Tibial nerve (tissue), 4 donors: ENCODE measurements at places on chromosomes 2 and 18. TPM values are rescaled to one million over a fixed set of nuclear protein-coding genes. Genes with fewer than 3 reads are reported as not detected.

ATP5MC3 gene
- total RNA-seq = 47.3 TPM

CGREF1 gene
- 9.8 TPM for total RNA-seq

- no peak for DNase-seq
These were observed 36.1 kb downstream of the PPP4R1 start for GRCh38 chr18:9578306-9578705.

GRCh38 chr2:154427453-154427852 lies 271.0 kb upstream of the KCNJ3 start:
- DNase-seq = no peak

DNA sequence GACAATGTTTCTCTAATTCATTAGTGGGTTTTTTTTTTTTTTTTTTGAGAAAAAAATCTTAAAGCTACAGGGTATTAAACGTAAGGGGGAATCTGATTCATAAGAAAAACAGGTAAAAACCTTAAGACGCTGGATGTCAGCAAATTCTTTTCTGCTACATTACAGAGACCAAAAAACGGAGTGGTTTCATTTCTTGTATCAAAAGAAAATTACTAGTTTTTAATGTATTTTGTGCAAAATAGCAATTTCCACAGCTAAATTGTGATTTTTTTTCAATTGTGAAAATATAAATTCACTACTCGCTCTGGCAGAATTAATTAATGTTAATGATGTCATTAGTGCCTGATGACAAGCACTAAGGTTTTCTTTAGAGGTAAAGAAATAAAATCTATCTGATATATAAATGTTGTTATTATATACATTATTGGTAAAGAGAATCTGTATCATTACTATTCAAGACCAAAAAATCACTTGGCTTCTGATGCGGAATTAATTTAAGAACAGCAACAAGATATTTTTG lies 9.9 kb downstream of the OTX1 start:
- no peak for DNase-seq

GRCh38 chr2:41962922-41963622 lies 84.7 kb upstream of the PKDCC start:
- no peak for DNase-seq

- DNase-seq = no peak
These were observed 13.8 kb downstream of the DNAJC27 start for GRCh38 chr2:24957976-24958375.

GRCh38 chr2:234468503-234468902 lies 28.4 kb downstream of the ARL4C start:
- no peak for DNase-seq

DNA sequence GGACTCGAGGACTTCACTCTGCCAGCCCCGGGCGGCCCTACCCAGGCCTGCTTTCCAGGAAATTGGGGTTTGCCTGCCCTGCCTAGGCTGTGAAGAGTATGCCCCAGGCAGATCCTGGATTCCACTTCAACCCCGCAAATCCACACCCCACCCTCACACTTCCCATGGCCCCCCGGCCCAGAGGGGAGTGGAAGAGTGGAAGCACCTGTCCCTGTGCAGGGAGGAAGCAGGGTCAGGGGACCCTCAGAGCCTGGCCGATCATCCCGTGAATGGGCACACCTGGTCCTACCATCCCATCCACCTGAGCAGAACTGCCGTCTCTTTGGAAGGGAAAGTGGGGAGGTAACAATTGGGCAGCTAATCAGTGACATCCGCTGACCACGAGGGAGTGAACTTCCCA lies 245.2 kb downstream of the EIPR1 start:
- no peak for DNase-seq

DNA sequence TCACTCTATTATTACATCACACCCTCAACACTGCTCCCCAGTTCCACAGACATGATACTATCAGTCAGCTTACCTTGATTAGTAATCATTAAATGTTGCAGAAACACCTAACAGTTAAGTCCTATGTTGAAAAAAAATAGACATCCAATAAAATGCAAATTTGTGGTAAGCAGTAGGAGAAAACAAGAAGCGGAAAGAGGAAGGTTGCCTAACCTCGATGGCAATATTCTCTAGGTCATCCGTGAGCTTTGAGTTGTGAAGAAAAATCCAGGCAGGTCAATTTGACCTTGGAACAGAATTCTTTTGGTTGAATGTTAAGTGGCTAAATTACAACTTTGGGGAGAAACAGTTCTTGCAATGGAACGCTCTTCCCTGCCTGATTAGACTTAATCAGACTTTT lies 264.4 kb downstream of the AFF3 start:
- no peak for DNase-seq

DNA sequence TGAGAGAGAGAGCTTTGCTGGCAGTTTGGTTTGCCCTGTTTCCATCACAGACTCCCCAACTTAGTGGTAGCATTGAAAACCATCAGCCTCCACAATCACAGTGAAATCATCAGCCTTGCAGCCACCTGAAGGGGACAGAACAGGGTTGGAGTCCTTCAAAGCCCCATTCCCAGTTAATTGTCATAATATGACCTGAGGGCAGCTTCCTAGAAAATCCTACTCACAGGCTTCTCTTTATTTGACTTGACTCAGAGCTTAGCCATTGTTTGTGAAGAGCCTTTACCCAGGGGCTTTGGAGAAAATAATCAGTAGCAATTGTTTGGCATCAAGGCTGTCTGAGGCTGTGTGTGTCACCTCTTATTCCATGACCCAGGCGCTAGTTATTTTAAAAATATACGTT lies 308.7 kb downstream of the CBLN2 start:
- no peak for DNase-seq

DNA sequence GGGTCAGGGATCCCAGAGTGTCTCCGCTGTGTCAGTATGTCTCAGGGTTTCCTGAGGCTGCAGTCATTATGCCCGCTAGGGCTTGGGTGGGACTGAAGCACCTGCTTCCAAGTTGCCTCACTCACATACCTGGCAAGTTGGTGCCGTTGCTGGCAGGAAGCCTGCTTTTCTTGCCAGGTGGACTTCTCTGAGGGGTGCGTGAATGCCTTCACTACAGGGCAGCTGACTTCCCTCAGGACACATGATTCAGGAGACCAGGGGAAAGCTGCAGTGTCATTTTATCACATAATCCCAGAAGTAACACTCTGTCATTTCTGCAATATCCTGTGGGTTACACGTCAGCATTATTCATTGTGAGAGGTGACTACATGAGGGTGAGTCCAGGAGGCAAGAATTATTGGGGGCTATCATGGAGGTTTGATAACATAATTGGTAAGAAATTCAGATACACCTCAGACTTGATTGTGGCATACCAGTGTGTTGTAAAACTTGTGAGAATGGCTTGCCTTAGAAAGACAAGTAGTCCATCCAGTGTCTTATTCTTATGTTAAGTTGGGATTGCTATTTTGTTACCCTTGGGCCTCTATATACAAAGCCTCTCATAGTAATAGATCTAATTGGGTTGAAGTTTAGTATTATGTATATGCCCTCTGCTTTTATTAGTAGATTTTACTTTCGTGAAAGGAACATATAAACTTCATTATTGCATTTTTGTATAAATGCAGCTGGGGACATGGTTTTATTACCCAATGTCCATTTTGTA lies 44.1 kb downstream of the NEDD4L start:
- no peak for DNase-seq

DNA sequence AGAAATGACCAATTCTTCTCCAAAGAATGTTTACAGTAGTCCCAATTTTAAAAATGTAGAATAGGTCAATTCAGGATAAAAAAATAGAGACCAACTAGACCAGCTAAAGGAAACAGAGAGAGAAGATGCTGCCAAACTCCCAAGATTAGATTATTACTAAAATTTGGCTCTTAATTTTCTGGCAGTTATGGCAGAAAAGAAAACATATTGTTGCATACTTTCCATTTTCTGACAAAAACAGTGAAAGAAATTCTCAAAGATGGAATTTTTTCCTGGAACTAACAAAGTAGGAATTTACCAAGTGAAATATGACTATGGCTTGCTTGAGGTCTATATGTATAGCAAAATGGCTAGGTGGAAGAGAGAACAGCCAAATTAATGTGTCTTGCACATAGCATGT lies 138.3 kb upstream of the STK17B start:
- no peak for DNase-seq

DNA sequence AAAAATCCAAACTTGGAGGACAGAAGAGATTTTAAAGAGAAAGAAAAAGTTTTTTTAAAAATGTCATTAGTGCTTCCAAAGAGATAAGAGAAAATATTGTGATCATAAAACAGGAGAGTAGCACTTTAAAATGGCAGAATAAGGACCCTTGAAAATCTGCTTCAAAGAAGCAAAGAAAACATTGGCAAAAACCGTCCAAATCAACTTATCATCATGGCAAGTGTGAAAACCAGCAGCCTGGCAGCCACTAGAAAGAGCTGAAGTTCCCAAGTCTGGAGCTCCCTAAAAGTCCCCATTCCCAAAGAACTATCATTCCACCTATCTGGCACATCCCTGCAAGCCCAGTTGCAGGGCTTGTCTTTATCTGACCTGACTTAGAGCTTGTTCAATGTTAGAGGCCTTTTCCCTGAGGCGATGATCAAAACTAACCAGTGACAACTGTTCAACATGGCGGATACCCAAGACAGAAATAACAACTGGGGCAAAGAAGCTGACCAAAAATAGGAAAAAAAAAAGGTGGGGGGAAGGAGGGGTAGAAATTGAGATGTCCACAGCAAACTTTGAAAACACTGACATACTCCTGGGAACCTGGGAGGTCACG lies 24.6 kb upstream of the RNU4ATAC start:
- no peak for DNase-seq

DNA sequence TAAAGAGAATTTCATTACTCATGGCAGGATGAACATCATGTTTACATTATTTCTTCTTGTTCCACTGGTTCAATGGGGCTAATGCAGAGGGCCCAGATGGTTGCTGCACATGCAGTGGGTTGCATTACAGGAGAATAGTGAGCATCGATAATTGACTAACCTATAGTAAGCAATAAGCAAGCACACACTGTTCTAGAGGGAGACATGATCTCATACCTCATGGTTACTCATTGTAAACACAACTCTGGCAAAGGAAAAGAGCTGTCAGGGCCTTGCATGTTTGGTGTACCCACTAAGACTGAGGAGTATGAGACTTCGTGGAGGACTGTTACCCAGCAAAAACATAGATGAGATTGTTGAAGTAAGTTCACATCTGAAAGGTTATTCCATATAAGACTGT lies 885.6 kb upstream of the VRK2 start:
- DNase-seq = no peak

- DNase-seq = no peak
These were observed 217.0 kb upstream of the UBE2E3 start for GRCh38 chr2:180763263-180763989.

DNA sequence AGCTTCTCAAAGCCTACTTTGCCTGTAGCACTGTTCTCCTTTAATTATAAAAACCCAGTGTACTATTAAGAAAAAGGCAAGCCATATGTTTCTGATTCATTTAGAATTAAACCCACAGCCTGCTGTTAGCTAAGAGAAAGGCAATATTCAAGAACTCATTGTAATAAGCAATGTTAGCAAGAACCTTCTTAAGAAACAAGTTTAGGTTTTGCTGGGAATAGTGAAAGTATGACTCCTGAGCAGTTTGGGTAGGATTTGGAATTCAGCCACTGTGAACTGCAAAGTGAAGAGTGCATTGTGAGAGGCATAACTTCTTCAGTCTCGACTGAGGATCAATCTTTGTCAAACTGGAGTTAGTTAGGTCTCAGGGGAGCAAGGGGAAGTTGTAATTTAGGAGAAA lies 206.5 kb upstream of the NT5C1B start:
- no peak for DNase-seq

DNA sequence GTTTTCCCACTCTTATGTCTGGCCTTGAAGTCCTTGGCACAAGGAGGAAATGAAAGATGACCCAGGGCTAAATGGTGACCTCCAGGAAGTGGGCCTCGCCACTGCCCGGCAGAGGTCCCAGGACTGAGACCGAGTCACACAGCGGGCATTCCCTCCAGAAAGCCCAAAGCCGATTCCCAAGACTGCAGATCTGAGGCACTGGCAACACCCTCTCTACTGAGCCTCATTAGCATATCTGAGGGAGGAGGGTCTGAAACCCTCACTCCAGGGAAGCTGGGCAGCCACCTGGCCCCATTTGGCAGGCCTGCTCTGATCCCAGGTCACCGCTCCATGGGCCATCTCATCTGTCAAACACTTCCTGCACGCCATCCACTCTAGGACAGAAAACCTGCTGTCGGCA lies 29.1 kb downstream of the FAM178B start:
- no peak for DNase-seq

- DNase-seq = no peak
These were observed 251.5 kb upstream of the NXPH2 start for GRCh38 chr2:139031722-139032121.

DNA sequence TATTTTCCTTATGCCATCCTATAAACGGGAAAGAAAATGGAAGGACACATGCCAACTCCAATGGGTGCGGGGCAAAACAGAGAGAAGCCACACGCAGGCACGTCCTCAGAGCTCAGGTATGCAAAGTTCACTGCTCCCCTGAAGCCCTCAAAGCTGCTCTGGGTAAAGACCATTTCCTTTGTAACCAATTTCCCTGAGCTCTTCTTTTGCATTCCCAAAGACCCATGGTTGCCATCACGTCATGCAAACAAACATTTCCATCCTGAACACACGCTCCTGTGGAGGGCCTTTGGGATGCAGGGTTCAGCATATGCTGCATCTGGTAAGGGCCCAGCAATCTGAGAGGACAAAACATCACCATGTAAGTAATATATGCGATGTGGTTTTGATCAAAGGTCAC lies 69.4 kb downstream of the EMILIN2 start:
- no peak for DNase-seq

DNA sequence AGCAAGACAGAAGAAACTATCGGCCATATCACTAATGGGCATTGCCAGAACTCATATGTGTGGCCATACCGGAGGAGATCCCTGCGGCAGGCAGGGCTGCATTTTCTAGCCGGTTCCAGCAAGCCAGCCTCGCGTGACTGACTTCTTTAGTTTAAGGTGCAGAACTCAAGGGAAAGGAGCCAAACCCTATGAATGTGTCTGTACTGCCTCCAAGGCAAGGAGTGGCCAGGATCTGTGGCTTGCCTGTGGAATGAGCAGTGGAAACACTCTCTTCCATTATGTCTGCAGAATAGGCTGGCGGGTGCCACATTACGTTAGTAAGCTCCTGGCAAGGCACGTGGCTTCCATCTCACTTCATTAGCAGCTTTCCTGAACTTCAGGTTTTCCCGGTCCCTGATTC lies 137.6 kb downstream of the ATL2 start:
- DNase-seq = no peak

DNA sequence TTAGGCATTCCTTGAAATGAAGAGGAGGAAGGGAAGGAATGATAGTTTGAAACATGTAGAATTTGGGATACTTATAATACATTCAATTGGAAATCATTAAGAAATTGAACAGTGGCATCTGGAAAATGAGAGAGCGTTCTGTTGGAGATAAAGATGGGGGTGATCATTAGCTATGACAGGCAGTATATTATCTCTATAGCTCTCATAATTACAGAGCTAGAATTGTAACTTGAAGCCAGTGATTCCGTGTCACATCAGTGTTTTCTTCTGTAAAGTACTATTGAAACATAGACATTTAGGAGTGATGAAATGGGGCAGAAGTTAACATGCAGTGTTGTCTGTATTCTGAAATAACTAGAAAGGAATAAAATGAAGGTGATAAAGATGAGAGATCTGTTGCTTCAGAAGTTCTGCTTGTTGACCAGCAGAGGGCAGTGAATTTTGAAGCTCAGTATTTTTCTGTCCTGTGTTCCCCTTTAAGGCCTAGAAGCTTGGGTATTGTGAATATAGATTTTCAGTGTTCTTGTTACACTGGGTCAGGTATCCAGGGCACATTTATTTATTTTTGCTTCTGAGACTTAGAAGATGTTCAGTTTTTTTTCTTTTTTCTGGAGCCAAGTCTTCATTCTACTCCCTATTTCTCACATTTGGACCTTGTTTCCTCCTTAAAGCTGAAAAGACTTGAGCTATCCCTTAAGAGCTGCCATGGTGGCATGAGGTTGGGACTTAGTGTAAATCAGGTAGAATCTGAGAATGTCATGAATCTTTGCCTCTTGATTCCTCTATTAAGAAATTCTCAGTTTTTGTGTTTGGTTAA lies 157.4 kb downstream of the TAF4B start:
- no peak for DNase-seq
